ENCODE measurements at places on chromosomes 4 and X.

DNA sequence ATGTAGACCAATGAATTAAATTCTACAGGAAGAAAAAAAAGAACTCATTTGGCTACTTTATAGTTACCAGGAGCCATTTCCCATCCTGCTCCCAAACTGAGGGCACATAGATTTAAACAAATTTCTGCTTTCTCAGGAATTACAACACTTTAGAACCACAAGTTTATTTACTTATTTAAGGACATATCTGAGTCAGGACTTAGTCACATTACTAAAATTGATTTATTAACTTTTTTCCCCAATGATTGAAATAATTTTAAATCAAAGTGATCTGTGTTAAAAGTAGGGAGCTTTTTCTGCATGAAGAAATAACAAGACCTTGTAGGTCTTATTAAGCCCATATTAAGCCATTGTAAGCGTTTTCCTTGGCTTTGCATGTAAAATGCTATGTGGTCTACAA lies 291.0 kb upstream of the HAND2 start:
- no peak for DNase-seq

- no peak for DNase-seq
Measured at GRCh38 chr4:110474481-110474880, 1.5 kb upstream of the ENPEP start.

GRCh38 chr4:79014230-79014629 lies 75.0 kb upstream of the PAQR3 start:
- DNase-seq = no peak

GRCh38 chrX:11470250-11470974 lies 177.2 kb downstream of the AMELX start:
- DNase-seq = no peak

GRCh38 chrX:154840856-154841255 lies 6.4 kb upstream of the SMIM9 start:
- no peak for DNase-seq

DNA sequence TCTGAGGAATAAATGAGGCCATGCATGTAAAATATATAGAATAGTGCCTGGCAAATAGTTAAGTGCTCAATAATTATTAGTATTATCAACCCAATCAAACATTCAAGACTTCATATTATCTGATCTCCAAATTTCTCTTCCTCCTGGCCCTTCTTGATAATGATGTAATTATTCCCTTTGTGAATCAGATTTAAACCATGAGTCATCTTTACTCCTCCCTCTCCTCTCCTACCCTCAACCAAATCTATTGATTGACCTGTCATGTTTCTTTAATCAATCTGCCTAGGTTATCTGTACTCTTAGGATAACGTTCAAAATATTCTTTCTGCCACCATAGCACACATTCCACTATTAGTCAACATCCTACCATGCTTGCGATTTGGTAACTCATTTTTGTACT lies 129.8 kb upstream of the NAP1L5 start:
- DNase-seq = no peak

DNA sequence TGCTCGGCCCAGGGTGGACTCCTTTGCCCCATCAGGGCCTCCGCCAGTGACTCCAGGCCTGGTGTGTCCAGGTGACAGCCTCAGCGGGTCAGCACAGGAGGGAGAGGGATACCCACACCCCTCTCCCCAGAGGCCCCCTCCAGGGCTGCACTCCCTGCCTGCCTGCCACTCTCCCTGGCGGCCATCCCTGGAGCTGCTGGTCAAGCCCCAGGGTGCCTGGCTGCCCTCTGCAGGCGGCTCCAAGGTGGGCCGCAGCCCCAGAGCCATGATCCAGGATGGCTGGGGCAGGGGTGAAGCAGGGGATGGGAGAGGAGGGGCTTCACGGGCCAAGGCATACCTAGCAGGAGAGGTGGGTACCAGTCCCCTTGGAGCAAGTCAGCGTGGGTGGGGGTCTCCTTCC lies 3.8 kb downstream of the FGFRL1 start:
- no peak for DNase-seq

DNA sequence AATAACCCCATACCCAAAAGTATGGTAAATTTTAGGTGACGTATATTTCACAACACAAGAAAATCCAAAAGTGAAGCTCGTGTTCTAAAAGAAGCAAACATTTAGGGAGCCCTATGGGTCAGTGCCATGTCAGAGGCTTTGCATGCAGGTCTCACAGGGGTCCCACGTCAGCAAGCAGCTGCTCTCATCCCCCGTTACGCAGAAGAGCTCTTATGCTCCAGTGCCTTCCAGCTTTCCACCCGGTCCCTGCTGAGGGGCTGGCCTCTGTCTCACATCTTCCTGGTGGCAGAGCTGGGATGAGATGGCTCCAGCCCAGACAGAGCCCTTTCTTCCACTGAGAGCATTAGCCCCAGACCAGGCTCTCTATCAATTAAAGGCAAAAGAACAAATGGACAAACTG lies 82.0 kb downstream of the IRF2 start:
- no peak for DNase-seq

- no peak for DNase-seq
Measured at GRCh38 chr4:7598939-7599790, 164.4 kb upstream of the PSAPL1 start.
